ENCODE measurements at places on chromosomes 4 and X.

GRCh38 chrX:103211012-103211715 lies 3.7 kb upstream of the BEX4 start:
- DNase-seq, result peak; percentile 60

GRCh38 chr4:56742080-56742871 lies 61.2 kb upstream of the HOPX start:
- no peak for DNase-seq

DNA sequence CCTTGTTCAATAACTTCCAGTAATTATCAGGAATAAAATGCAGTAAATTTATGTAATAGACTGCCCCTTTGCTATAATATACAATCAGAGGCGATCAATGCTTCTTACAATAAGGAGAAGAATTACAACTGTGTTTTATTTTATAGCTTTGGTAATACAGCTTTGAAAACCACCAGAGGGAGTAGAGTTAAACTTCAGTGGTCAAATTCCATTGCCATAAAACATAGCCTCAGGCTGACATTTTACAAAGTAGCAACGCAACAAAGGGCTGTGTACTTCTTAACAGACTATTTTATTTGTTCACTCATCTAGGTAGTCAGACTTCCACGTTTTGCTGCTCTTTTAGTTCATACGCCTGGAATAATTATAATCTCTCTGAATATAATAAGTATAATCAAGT lies 58.5 kb downstream of the TEX13C start:
- no peak for DNase-seq

DNA sequence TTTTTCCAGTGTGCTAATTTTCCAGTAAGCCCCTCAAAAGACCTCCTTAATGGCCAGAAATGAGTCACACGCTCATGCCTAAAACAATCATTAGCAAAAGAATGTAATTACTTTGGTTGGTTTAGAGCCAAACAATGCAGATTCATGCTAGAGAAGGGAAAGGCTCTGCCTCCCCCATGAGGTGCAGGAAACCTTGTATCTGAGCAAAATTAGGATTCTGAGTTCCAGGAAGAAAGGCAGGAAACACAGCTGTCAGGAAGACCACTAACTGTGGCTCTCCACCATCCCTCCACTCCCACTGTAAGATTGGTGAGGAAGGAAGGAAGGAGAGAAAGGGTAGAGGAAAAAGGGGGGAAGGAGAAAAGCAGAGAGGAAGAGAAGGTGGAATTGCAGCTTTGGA lies 104.9 kb upstream of the DHX15 start:
- no peak for DNase-seq

DNA sequence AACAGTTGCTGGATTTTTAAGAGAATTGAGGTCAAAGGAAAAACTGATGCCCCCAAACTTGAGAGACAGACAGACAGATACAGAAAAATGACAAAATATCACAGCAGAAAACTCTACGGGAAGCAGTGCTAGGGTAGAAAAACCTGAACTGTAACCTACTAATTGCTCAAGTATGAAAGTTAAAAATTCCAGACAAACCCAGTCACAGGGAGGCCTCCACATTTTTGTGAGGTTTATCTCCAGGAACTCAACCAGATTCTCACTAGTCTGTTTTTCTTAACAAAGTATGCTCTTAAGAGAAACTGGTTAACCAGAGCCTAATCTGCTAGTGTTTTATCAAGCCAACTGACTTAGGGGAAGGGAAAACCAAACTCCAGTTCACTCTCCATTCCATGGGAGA lies 19.9 kb upstream of the PPP3CA start:
- DNase-seq, result peak; percentile 85

DNA sequence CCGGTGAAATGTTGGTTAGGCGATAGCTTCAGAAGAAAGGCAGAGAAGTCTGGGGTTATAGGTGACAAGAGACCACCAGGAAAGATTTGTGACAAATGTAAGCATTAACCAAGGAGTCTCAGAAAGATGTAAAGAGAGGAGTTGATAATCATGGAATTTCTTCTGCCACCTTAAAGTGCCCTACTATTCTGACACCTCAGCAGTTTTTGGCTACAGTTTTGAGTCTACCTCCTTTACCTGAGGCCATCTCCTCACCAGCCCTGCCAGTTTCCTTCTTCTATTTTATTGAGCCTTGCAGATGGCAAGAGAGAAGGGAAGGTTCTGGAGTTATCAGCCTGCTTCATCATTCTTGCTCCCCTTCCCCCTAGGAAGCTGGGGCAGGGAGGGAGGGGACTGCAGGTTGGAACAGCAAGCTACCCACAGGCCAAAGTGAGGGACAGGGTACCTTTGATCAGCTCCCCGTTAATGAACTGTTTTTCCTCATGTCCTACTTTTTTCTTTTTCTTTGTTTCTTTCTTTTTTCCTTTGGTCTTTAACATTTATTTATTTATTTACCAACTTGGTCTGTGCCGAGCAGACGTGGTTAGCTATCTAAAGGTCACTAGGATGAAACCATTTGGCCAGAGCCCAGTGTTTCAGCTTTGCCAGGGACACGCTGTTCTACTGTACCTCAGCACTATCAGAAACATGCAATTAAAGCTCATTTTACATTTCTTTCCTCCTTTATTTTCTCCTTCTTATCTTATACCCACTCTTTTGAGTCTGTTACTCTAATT lies 438.7 kb upstream of the AR start:
- DNase-seq, result no peak

DNA sequence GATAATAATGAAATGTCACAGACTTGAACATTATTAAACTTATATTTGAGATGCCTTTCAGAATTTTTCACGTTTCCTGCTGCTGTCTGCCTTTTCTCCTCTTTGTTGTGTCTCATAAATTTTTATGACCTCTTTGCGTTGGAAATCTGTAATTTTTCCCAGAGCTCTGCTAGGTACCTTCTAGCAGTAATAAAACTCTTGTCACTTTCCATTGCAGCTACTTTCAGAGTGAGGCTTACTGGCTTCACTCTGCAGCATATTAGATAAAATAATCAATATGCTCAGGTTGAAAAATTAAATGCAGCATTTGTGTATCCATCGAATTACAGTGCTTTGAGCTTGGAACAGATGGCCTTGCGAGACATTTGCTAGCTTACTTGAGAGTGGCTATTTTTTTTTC lies 689.0 kb downstream of the GRID2 start:
- no peak for DNase-seq

DNA sequence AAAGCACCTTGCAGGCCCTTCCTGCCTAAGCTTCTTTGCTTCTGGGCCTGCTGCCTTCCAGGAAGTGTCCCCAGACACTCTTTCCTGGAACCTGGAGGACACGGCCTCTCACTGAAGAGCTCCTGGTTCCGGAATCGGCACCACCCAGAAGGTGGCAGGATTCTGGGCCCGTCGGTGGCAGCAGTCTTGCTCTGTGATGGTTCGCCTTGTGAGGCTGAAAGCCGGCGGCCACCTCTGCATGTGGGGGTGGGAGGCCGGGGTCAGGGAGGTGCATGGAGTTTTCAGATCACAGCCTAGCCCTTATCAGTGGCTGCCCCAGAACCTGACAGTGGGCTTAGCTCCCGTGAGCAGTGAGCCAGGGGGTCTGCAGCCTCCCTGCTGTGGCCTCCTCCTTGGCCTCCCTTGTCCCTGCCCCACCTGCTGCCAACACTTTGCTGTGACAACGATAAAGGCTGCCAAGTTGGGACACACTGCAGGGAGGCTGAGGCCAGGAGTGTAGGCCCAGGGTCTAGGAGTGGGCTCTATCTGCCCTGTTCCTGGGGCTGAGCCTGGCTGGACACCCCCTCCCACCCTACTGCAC lies 30.8 kb upstream of the GPR78 start:
- no peak for DNase-seq

- peak; percentile 73 for DNase-seq
These were observed 18.5 kb downstream of the SORCS2 start for GRCh38 chr4:7210824-7211223.

GRCh38 chr4:141346144-141346543 lies 125.4 kb downstream of the ZNF330 start:
- DNase-seq, result peak; percentile 84

- DNase-seq, result no peak
These were observed 85.5 kb upstream of the SPANXB1 start for GRCh38 chrX:140916872-140917271.

GRCh38 chr4:15240764-15241163 lies 187.1 kb upstream of the C1QTNF7 start:
- DNase-seq, result peak; percentile 47

GRCh38 chr4:6125103-6125651 lies 75.2 kb downstream of the JAKMIP1 start:
- no peak for DNase-seq

- no peak for DNase-seq
These were observed 278.9 kb upstream of the GIMD1 start for GRCh38 chr4:106647451-106647850.

DNA sequence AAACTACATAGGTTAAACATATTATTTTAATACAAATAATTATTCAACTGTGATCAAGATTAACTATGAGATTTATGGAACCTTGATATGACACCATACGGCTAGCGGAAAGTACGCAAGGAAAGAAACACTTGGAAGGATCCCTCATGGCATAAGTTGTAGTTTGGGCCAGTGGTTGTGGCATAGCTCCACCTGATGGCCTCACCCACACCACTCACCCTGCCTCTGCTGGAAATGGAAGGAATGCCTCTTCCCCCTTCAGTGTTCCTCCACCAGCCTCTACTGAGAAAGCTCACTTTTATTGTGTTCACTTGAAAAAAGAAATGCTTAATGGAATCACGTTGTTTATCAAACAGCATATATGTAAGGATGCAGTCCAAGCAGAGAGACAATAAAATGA lies 86.4 kb downstream of the BMP15 start:
- DNase-seq, result no peak

- DNase-seq, result no peak
These were observed 21.8 kb upstream of the COX7B2 start for GRCh38 chr4:46930891-46931290.

DNA sequence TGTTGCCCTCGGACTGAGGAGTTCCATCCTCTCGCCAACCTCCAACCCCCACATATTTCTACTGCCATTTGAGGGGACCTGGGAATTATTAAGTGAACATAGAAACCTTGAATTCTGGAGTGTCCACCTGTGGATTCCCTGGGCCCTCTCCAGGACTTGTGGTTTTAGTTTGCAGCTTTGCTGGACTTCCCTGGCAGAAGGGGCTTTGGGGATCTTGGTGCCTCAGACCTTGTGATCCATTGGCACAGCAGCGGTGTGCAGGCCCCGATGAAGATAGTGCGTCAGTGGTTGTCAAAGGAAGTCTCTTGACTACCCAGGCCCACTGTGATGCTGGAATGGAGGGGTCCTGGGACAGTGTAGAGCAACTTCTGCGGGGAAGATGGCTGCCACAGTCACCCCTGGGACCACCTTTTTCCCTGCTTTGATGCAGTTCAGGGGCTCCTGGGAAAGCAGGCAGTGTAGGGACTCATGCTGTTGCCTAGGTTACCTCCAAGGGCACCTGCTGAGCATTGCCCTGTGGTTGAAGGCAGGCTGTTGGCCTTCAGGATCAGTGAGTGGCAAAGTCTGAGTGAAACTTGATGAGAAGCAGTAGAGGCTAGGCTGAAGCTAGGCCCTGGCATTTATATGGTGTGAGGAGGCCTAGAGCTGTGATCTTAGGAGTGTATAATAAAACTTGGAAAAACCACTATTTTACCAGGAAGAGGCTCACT lies 2.2 kb downstream of the SLC16A2 start:
- no peak for DNase-seq

DNA sequence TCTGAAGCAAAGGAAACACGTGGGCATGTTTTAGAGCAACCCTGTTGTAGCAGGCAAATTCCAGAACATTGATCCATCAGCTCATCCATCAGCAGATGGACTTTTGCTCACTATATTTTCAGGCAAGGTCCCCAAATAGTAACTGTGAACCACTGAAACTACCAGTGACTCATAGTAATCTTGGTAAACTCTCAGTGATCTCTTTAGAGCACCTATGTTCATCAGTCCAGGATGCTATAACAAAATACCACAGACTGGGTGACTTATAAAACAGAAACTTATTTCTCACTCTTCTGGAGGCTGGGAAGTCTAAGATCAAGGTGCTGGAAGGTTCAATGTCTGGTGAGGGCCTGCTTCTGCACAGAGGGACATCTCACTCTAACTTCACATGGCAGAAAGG lies 28.9 kb upstream of the BTC start:
- no peak for DNase-seq

DNA sequence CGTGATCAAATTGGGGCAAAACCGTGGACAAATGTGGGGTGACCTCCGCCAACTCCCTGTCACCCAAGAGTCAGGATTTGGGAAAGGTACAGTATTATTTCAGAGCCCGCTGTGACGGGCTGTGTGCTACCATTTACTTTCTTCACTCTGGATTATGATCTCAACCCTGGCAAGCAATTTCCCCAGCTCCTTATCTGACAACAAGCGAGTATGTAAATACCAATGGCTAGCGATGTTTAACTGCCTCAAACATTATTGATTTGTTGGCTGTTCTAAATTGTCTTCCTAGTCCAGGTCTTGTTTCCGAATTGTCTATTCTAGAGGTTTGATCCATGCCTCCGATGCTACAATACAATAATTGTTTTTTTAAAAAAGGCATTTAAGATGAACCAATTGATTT lies 17.7 kb upstream of the PITX2 start:
- DNase-seq, result no peak

- DNase-seq, result no peak
These were observed 66.9 kb downstream of the PSAPL1 start for GRCh38 chr4:7367864-7368277.

- DNase-seq, result no peak
These were observed 24.6 kb downstream of the NYX start for GRCh38 chrX:41471786-41472185.

- peak; percentile 20 for DNase-seq
These were observed 402 bp upstream of the UPRT start for GRCh38 chrX:75273483-75273882.

GRCh38 chr4:53672873-53673272 lies 81.6 kb upstream of the LNX1 start:
- DNase-seq, result no peak

DNA sequence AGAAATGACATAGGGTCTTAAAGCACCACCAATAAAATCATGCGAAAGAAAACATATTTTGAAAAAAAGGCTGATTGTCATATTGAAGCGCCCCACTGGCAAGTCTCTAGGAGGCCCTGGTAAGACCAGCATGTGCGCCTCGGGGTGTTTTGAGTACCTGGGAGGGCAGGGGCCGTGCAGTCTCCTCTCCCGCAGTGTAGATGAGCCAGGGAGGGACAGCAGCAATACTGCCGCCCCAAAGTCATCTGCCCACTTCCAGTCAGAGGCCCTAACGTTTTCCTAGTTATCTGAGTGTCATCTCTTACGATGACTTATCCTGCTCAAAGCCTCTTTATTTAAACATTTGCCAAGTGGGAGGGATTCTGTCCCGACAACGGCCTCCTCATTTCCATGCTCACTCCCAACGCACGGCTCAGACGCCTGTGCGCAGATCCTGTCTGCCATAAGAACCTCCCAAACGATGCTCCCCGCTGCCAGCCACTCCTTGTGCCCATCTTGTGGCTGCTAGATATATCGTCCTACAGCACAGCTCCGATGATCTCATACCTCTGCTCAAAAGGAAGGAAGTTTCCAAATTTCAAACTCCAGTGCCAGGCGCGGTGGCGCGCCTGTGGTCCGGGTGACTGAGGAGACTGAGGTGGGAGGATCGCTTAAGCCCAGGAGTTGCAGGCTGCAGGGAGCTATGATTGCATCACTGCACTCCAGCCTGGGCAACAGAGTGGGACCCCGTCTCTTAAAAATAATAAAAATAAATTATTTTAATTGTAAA lies 17.2 kb upstream of the SCRG1 start:
- DNase-seq, result no peak

Measured in fibroblast of pulmonary artery (primary cell).